MV-4-11 (cell line): ENCODE measurements at places on chromosomes 6 and 20.

DNA sequence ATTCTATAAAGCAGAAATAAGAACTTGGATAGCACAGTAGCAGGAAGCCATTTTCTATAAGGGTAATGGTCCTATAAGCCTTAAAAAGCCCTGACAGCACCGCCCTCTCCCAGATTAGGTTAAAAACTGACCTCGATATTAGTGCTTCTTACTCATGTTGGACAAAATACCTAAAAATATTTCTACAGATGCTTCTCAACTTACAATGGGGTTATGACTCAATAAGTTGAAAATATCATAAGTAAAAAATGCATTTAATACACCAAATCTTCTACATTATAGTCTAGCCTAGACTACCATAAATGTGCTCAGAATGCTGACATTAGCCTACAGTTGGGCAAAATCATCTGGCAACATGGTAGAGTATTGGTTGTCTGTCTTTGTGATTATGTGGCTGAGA, 70.3 kb downstream of the SESN1 start:
- DNase-seq, result no peak

DNA sequence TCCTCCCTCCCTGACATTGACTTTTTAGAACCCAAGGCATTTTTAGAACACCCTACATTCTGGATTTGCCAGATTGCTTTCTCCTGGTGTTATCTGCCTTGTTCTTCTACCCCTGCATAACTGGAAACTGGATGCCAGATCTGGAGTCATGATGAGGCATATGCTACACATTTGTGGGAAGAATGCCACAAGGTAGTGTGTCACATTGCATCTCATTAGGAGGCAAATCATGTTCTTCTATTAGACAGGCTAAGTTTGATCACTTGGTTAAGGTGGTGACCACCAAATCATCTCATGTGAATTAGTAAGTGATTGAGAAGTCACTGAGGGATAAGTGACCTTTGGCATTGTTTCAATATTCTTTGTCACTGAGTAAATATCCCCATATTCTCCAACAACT, 12.9 kb upstream of the NKX2-2 start:
- DNase-seq, result no peak

DNA sequence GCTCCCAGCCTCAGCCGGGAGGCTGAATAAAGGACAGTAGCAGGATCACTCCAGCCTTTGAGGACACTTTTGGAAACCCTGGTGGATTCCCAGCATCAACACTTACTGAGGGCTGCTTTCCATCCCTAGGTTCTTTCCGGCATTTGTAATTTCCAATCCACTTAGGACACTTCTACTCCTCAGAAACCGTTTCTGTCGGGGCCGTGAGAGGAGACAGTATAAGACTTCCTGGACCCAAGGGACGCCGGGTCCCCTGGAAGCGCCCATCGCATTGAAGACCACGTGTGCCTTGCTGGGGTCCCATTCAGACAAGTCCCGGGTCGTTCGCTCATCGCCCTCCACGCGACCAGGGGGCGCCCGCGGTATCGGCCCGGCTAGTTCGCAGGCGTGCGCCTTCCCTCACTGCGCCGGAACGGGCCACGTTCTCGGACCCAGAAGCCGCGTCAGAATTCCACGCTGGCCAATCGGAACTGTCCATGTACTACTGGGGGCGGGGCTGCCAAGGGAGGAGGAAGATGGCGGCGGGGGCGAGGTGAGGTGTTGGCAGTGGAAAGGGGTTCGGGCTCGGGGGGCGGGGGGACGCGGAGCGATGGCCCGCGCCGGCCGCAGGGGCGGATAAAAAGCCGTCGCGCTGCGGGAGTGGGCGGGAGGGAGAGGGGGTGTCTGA, at the start of gene NUS1:
NUS1 (plus strand) TSS at position 479 of the 667 bp plus-strand sequence. CDS start 202 bp downstream, outside the sequence.
- DNase-seq, result peak; percentile 94

GRCh38 chr20:52500157-52500556, 308.6 kb upstream of the ZFP64 start:
- no peak for DNase-seq

DNA sequence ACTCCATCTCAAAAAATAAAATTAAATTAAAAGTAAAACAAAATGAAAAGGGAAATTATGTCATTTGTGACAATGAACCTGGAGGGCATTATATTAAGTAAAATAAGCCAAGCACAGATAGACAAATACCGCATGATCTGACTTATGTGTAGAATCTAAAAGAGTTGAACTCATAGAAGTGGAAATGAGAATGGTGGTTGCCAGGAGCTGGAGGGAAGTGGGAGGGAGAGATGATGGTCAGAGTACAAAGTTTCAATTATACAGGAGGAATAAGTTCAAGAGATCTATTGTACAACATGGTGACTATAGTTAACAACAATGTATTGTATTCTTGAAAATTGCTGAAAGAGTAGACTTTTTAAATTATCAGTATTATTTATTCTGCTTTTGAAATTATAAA, 183.4 kb downstream of the ID4 start:
- DNase-seq, result no peak

DNA sequence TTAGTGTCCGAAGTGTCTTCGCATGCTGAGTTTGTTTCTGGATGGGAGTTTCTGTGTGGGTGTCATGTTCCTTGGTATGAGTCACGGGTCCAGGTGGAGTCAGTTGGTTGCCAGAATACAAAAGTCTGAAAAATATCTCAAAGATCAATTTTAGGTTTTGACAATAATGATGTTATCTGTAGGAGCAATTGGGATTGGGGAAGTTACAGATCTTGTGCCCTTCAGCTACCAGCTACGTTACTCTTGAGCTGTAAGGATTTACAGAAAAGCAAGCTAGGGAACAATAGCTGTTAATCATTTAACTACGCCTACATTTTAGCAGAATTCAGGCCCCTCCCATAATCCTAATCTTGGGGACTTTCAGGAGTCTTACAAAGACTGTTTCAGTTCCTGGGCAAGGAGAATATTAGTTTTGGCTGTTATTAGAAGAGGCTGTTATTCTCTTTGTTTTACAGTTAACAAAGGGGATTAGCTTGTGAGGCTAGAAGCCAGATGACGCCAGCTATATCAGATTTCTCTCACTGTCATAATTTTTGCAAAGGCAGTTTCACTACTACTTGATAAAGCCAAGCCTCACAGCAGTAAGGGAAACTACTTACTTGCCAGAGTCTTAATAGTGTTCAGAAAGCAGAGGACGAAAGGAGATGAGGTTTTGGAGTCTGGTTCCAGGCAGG, 15.4 kb upstream of the SLC22A16 start:
- peak; percentile 22 for DNase-seq

DNA sequence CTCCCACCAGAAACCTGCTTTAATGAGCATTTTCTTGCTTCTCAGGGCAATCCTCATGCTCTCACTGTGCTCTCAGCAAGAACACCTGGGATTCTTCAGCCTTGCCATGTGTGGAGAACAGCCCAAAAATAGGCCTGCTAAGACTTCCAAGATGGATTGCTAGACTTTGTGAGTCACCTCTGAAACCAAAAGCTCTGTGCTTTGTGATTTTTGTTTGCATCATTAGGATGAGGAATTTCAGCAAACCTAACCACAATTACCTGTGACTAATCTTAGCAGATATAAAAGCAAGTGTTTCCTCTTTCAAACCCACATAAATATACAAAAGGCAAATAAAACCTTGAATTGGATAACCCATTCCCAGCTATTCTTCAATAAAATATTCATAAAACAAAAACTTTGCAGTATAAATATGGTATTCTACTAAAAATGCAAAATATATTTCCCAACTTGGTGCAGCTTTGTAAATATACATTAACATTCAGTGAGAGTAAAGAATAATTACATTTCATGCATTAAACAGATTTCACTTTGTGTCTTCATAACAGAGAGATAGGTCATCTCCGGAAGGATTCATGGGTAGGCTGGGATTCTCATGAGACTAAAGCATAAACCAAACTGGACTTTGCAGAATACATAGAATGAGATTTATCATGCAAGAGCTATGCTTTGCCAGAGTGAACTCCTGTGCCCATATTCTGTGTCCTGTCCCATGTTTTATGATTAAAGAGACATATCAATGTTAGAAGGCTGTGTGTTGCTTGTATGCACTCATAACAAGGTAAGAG, 33.5 kb downstream of the TPBG start:
- DNase-seq, result no peak

DNA sequence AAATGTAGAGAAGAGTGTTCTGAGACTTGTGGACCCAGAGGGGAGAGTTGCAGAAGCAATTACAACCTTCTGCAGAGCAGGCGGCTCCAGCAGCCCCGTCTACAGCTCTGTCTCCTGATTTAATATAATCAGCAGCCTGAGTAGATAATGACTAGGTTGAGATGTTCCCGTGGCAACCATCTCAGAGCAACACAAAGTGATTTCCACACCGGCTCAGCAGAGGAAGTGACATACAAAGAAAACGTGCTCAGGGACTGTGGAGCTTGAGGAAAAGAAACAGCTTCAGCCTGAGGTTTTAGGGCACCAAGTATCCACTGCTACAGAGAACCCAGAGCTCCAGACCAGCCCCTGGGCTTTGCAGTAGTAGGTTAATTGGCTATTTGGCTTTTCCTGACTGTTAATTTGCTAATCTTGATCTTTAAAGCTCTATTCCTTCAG, 136.4 kb downstream of the MTFR2 start:
- peak; percentile 58 for DNase-seq

- DNase-seq, result peak; percentile 26
These were observed 535 bp downstream of the EXOC2 start for GRCh38 chr6:692356-692851.

DNA sequence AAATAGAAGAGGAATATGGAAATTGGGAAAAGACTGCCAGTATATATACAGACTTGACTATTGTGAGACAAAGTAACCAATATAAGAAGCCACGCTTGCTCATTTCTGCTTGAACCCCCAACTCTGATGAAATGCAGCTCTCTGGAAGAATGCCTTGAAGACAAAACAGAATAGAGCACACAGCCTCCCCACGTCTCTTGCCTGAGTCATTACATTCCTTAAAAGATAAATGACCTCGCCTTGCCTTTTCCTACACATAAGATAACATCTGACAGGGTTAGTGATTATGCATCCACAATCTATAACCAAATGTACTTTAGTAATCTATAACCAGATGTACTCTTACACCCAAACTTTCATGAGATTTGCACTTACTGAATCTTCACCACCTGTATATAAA, 141.1 kb upstream of the EEF1E1 start:
- DNase-seq, result no peak

DNA sequence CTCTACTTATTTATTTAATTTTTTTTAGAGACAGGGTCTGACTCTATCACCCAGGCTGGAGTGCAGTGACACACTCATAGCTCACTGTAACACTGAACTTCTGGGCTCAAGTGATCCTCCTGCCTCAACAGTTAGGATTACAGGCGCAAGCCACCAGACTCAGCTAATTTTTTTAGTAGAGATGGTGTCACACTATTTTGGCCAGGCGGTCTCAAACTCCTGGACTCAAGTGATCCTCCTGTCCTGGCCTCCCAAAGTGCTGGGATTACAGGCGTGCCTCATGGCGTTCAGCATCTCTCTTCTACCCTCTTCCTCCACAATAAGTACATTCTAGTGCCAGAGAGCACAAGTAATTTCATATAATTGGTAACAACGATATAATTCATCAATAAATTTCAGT, 5.5 kb downstream of the SSR1 start:
- DNase-seq, result no peak

DNA sequence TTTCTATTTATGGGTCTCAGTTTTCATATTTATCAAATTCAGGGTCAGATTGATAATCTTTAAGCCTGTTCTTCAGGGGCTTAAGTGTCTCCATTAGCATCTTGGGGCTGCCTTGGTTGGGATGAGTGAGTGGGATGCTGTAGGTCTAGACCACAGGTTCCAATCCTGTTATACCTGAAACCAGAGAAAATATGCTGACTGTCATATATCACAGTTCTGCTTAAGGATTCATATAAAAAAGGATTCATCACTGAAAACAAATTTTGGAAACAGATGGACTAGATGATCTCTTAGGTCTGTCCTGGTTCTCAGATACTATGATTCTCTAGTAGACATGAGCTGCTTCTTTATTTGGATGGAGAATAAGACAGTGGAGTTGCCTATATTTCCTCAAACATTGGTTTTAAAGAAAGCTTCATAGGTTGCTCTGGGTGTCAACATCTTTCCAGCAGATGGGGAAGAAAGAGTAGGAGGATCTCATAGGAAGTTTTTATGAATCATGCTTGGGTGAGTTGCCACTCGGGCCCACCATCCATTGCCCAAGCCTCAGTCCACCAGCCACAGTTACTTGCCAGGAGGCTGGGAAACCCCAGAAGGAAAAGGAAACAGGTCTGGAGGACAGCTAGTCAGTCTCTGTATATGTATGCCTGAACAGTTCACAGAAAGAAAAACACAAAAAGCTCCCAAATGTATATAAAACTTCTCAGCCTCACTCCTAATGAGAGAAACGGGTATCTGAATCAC, 42.9 kb upstream of the MAP7 start:
- DNase-seq, result peak; percentile 51

- no peak for DNase-seq
These were observed 39.9 kb upstream of the HMGA1 start for GRCh38 chr6:34196833-34197195.

- DNase-seq, result no peak
These were observed 125.9 kb upstream of the INSM1 start for GRCh38 chr20:20241976-20242375.

- no peak for DNase-seq
These were observed at the start of gene LTA for GRCh38 chr6:31572041-31572911. LTA (plus strand) TSS chr6:31572289; CDS start chr6:31572743, 454 bp downstream.

- DNase-seq, result peak; percentile 14
These were observed 174.8 kb downstream of the IBTK start for GRCh38 chr6:82072751-82073150.

- no peak for DNase-seq
These were observed 218.5 kb upstream of the KCNQ5 start for GRCh38 chr6:72403413-72403812.

DNA sequence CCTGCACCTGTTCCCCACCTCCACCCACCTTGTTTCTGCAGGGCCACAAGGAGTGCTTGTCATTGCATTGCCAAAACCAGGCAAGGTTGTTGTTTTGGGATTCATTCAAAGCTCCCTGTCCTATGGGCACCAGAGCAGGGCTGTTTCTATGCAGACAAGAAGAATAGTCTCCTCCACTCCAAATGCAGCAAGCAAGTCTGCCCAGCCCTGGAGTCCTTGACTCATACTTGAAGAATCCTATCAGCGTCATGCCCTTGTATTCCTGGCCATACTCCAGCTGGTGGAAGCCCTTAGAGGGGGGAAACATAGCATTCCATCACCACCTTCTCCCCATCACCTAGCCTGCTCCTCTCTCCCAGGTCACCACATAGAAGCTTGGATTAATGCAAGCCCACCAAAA, 145.3 kb upstream of the ECI2 start:
- no peak for DNase-seq

- DNase-seq, result no peak
These were observed 34.5 kb downstream of the APCDD1L start for GRCh38 chr20:58480551-58481336.

DNA sequence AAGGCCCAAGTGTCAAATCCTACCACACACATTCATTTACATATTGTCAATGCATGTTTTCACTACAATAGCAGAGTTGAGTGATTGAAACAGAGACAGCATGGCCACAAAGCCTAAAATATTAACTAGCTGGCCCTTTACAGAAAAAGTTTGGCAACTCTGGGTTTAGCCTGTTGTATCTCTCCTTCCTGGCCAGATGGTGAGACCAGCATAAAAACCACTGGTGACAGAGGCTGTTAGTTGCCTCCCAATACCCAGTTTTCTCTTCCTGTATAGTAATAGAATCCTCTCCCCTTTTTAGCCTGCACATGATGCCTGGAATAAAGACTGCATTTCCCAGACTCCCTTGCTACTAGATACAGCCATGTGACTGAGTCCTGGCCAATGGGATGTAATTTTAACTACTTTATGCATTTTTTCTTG, 100.0 kb upstream of the TAB2 start:
- DNase-seq, result peak; percentile 82
